ENCODE measurements at places on chromosomes 11 and 22.

DNA sequence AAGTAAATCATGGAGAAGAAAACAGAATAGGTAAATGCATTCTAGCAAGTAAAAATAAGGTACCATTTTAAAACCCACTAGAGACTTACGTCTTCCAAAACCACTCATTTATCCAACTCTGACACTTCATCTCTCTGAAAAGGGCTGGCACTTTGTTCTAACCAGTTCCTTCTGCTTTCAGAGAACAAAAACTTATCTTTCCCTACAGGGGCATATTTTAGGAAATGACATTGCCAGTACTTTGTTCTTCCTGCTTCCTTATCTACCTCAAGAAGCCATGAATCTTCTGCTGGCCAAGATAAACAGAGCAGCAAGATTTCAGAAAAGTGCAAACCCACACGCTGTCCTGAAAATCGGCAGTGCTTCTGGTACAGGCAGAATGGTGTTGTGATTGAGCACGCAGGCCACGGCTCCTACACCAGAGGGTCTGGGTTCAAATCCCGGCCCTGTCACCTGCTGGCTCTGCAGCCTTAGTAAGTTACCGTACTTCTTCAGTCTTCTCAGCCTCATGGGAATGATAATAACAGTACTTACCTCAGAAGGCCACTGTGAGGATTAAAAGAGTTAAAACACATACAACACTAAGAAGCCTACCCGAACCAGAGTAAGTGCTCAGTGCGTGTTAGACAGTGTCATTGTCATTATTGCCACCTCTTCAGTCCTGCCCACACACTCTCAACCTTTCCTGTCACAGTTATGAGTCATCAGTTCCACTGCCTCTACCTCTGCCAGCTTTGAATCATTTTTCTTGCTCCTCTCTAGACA, 11.0 kb downstream of the MPZL3 start:
- ATAC-seq, result peak; percentile 96

DNA sequence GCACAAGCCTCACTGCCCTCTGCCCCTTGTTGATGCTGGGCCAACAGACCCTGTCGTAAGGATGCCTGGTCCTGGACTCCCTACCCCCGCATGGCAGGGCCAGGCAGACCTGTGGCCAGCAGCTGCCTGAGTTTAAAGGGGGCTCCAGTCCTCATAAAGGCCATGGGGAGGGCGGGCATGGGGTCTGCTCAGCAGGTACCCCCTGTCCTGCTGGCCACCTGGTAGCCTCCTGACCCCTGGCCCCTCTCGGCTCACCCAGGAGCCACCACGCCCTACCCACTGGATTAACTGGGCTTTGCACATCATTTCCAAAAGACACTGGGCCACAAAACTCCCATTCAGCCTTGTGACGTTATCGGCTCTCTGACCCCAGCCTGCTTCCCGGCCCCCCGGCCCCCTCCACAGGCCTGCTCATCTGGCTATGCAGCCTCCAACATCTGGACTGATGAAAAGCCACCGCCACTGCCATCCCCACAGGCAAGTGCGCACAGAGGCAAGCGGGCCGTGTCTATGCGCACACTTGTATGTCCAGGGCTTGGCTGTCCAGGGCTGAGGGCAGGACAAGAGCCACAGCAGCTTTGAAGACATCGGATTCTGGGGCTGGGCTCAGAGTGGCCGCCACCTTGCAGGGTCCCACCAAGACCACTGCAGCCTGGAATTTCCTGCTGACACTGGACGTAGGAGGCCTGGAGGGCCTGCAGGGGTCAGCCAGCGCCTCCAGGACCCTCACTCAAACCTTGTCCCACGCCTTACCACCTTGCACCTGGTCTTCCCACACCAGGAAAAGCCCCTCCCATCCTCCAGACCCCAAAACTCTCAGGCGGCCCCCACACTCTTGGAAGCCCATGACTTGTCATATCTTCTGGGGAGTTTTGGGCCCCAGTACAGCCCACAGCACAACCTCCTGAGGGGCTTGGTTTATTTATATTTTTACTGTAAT, 48.7 kb downstream of the IGF2 start:
- no peak for ATAC-seq

- ATAC-seq, result no peak
Observed at GRCh38 chr11:11850668-11851067, 8.9 kb downstream of the USP47 start.

GRCh38 chr11:93905384-93905783, 55.0 kb upstream of the VSTM5 start:
- ATAC-seq, result no peak

- no peak for ATAC-seq
Observed at GRCh38 chr11:134475951-134476350, 63.9 kb upstream of the B3GAT1 start.

DNA sequence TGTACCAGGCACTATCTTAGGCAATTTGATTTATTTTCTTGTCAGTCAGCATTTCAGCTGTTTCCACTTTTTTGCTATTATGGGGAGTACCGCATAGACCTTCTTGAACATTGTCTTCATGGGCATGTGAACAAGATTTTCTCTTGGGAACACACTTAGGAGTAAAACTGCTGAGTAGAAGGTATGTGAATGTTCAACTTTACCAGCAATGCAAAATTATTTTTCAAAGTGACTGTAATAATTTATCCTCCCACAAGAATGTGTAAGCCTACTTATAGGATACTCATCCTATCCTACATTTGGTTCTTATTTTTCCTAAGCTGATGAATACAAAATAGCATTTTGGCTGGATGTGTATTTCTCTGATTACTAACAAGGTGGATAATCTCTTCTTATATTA, 132.0 kb upstream of the NAV2 start:
- ATAC-seq, result no peak

DNA sequence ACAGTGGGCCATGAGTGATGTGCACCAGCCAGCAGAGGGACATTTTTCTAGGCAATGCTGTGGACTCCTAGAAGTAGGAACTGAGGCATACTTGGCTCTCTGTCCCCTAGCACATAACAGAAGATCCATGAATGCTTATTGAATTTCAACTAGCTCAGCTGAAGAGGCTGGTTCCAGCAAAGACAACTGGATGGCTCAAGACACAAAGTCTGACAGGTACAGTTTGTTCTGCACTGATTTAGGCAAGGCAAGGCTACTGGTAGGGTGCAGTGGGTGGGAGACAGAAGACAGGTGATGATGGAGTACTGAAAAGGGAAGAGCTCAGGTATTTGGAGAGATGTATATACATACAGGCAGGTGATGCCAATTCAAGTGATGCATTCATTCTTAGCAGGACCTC, 72.4 kb upstream of the USP47 start:
- peak; percentile 37 for ATAC-seq

DNA sequence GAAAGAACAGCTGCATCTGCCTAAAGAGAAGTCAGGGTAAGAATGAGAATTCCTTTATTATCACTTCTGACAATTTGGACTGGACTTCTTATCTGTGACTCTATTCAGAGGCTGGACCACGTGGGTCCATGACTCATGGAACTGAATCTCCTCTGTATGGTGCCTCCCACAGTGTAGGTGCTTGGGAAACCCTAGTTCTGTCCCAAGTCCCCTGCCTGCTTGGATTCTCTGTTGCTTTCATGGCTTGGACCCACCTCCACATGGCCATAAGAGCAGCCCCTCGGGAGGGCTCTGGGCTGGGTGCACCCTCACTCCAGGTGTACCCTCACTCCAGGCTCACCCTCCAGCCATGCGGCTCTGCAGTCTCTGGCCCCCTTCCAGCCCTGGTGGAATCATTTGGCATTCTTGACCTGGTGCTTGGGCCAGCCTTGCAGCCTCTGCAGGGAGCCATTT, 153.4 kb downstream of the CACNA1I start:
- peak; percentile 31 for ATAC-seq

DNA sequence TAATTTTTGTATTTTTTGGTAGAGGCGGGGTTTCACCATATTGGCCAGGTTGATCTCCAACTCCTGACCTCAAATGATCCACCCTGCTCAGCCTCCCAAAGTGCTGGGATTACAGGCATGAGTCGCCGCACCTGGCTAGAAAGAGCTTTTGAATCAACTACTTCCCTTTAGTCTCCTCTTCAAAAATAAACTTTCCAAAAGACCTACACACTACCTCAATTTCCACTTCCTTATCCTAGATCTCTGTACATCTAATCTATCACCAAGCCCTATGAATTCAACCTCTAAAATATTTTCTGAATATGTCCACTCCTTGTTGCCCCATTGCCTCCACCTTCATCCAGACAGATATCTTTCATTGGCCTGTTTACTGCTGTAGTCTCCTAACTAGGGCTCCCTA, 13.1 kb upstream of the DDX6 start:
- no peak for ATAC-seq

GRCh38 chr11:2462543-2462985, 17.8 kb downstream of the KCNQ1 start:
- ATAC-seq, result no peak

DNA sequence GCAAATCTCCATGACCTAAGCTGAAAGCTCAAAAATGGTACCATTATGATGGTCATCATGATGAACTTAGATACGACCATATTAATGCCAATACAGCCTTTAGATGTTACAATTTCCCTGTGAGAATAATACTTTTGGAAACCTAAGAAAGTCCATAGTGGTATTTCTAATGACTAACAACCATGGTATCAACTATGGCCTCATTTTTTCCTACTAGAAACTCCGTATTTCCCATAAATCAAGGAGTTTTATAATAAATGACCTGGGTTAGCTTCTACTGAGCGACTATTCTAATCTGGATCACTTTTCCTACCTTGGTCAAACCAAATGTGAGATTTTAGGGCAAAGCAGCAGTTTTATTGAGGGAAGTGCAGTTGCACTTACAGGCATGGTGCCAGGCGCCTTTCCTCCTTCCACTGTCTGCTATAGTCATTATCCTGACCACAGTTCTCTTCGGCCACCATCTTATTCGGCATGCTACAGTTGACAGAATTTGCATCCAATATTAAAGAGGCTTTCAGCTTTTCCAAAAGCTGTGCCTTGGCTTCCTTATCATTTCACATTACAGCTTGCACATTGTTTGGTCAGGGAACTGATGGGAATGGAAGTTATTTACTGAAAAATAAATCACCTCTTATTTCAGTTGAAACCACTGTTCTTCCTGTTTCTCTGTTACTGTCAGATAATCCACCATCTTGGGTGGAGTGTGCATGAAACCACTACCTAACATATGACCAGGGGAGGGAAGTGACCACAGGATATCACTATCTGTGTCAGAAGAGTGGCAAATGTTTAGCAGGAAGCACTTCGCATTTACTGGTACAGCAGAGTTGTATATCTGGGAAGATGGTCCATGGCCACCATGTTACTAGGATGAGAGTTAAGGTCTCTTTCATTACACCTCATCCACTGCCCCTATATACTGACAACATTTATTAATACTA, 74.5 kb upstream of the PICALM start:
- peak; percentile 68 for ATAC-seq

- ATAC-seq, result no peak
Observed at GRCh38 chr11:1158681-1159487, 1.1 kb downstream of the MUC5AC start.

GRCh38 chr11:118319337-118319707, 14.8 kb downstream of the CD3E start:
- ATAC-seq, result no peak

DNA sequence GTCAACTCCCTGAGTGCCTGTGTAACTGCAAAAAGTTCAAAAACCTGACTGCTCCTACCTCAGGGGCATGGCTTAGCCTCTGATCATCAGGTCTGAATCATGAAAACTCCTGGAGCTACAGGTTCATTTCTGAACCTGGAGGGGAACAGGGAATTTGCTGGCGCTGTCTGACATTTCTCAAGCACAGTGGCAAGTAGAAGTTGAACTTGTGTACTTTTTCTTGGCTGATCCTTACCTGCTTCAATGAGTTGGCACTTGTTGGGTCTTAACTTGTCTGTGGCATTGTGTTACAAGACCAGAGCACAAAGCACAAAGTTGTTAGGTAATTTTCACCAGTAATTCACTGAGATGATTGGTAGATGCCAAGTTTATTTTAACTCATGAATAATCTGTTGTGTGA, 3.3 kb downstream of the TMEM109 start:
- ATAC-seq, result no peak

- ATAC-seq, result no peak
Observed at GRCh38 chr22:36831717-36832116, 14.9 kb upstream of the PVALB start.

DNA sequence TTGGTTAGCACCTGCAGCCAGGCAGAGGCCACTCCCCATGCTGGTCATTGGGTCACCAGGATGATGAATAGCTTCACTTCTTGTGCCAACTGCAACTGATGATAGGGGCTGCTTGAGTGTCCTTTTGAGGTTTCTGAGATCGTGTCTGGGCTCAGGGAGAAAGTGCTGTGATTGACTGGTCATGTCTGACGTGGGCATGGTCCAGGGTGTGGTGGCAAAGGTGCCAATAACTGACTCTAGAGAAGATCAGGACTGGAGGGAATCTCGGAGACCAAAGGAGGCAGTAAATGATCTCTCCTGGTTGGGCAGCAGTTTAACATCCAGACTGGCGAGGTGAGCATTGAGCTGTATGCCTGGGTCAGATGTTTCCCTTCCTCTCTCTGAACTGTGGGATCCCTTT, 10.0 kb upstream of the SLC22A6 start:
- no peak for ATAC-seq

All from stimulated activated memory B cell treated with anti-CD40 and anti-IgM and Interleukin-4, amounts not matched to agents 10 μg/mL and 1 μg/mL and 100 μg/mL, for 72 hours (primary cell).